ENCODE measurements at places on chromosomes 1 and 21.

DNA sequence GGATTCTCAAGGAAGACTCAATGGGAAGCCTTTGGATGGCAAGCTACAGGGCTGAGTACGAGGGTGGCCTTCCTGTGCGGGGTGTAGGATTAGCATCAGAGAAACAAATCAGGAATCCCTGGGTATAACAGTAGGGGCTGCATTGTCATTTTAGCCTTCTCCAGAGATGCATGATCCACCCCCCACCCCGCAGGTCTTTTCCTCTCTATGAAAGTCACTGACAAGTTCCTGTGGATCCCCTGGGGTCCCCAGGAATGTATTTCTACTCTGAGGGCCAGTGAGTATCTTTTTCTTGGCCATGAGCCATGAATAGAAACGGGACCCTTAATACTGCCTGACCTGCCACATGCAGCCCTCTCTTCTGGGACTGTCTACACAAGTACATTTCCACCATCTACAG is 473.0 kb upstream of the VAMP3 start:
- no peak for DNase-seq

- no peak for DNase-seq
Observed at GRCh38 chr21:45109831-45110492, 35.6 kb downstream of the ADARB1 start.

- no peak for DNase-seq
Observed at GRCh38 chr21:14825514-14825974, 239.3 kb downstream of the NRIP1 start.

DNA sequence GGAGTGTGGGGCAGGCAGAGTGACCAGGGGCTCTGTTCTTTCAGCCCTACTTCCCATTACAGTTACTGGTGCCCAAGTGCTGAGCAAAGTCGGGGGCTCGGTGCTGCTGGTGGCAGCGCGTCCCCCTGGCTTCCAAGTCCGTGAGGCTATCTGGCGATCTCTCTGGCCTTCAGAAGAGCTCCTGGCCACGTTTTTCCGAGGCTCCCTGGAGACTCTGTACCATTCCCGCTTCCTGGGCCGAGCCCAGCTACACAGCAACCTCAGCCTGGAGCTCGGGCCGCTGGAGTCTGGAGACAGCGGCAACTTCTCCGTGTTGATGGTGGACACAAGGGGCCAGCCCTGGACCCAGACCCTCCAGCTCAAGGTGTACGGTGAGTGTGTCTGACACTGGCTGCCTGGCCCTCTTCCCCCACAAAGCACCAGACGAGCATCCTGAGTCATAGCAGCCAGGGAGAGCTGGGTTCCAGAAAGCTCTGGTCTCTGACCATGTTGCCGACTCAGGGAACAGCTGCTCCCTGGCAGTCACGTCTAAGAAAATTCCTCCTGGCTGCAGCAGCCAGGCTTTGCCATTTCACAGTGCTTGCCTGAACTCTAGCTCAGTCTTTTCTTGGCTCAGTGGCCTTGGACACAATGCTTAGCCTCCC is 3.3 kb downstream of the SLAMF8 start:
- no peak for DNase-seq
